ENCODE measurements at places on chromosomes 6 and 20.

- no peak for DNase-seq
Observed at GRCh38 chr6:41523915-41524633, 22.1 kb upstream of the FOXP4 start.

- DNase-seq: no peak
Observed at GRCh38 chr6:131894493-131895424, 56.4 kb downstream of the CCN2 start.

DNA sequence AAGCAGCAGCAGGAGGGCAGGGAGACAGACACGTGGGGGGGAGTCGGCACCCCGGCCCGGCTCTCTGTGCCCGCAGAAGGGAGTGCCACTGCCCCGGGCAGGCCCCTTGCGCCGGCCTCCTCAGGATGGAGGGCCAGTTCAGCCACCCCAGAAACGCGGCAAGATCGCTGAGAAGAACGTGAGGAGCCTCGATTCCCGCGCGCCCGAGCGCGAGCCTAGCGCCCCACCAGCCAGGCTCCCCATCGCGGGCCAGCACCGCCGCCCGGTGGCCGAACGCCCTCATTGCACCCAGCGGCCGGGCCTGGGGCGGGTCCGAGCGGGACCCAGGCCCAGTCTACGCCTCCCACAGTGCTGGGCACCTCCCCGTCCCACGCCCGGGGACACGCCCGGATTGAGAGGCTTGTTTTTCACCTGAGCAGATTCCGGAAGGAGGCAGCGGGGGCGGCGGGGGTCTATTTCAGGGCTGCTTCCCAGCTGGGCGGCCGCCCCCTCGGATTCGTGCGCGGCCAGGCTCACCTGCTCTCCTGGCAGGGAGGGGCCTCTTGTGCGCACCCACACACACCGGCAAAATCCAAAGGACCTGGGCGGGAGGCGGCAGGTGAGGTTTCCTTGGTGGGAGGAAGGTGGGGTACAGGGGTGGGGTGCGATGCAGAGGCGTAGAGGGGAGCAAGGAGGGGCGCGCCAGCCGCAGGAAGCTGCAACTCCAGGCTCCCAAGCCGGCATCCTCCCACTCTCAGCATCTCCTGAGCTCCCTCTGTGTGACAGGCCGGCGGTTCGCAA is 9.0 kb upstream of the GRM4 start:
- DNase-seq: peak; percentile 58

GRCh38 chr20:31605902-31606803 is 1.1 kb downstream of the ID1 start:
- DNase-seq: no peak

GRCh38 chr6:163533443-163533842 is 118.9 kb downstream of the QKI start:
- no peak for DNase-seq

- no peak for DNase-seq
Observed at GRCh38 chr20:15847196-15847784, 726.0 kb downstream of the KIF16B start.

- no peak for DNase-seq
Observed at GRCh38 chr6:20402342-20403069, 827 bp downstream of the E2F3 start.

GRCh38 chr6:11604215-11604614 is 66.7 kb downstream of the TMEM170B start:
- DNase-seq: no peak

GRCh38 chr6:170111816-170112582 is 178.9 kb downstream of the DLL1 start:
- DNase-seq: no peak

DNA sequence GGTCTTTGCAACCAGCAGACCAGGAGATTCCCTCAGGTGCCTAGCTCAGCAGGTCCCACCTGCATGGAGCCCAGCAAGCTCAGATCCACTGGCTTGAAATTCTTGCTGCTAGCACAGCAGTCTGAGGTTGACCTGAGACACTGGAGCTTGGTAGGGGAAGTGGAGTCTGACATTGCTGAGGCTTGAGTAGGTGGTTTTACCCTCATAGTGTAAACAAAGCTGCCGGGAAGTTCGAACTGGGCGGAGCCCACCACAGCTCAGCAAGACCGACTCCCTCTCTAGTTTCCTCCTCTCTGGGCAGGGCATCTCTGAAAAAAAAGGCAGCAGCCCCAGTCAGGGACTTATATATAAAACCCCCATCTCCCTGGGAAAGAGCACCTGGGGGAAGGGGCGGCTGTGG is 34.3 kb downstream of the PRSS35 start:
- no peak for DNase-seq

- DNase-seq: no peak
Observed at GRCh38 chr20:10783707-10784553, 110.1 kb upstream of the JAG1 start.

DNA sequence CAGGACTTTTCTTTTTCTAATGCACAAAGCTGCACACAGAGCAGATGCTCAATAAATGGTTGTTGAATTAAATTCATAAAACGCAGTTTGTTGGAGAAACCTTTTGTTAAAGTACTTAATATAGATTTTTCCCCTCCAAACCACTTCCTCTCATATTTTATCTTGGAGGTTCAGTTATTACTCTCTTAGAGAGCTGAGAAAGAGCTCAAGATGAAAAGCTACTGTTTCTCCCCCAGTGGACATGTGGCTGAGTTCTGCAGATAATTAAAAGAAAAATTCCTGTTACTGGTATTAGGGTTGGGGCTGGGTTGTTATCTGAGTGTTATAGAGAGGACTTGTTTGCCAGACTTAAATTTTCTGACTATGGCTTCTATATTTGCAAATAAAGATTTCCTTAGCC is 294.0 kb downstream of the TBC1D7 start:
- no peak for DNase-seq

DNA sequence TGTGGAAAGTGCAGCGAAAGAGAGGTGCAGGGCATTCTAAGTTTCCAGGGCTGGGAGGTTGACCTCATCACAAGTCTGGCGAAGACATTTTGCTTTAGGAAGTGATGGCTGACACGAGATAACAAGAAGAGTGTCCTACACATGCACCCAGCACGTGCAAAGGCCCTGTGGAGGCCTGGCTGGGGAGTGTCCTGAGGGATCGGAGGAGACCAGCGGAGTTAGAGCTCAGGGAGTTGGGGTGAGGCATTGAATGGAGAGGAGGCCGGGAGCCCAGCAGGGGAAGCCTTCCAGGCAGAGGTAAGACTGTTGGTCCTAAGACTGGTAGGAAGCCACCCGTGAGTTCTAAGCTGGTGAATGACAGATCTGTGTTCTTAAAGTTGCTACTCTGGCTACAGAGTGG is 58.4 kb downstream of the PPP1R14C start:
- no peak for DNase-seq

DNA sequence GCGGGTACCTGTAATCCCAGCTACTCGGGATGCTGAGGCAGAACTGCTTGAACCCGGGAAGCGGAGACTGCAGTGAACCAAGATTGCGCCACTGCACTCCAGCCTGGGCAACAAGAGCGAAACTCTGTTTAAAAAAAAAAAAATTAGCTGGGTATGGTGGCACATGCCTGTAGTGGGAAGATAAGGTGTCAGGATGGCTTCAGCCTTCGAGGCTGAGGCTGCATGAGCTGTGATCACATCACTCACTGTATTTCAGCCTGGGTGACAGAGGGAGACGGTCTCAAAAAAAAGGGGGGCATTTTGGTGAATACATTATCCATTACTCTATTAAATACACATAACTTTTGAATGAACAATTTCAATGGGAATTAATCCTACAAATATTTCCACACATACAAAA is 32.4 kb downstream of the SNX3 start:
- DNase-seq: no peak

GRCh38 chr20:33648396-33649004 is 13.6 kb upstream of the C20orf144 start:
- no peak for DNase-seq

DNA sequence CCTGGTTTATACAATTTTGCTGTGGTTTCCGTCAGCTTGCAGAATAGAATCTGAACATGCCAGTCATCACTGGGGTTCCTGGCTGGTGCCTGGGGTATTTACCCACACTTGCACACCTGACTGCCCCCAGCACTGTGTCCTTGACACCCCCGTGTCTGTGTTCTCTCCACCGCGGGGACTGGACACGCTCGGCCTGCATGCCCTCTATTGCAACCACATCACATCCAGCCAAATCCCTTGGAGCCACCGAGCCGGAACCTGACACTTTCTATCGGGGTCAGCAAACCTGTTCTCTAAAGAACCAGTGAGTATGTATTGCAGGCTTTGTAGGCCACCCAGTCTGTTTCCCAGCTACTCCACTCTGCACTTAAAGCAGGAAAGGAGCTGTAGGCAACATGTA is 527.5 kb downstream of the PRKN start:
- DNase-seq: no peak

GRCh38 chr6:50145125-50145524 is 95.4 kb upstream of the DEFB112 start:
- no peak for DNase-seq

DNA sequence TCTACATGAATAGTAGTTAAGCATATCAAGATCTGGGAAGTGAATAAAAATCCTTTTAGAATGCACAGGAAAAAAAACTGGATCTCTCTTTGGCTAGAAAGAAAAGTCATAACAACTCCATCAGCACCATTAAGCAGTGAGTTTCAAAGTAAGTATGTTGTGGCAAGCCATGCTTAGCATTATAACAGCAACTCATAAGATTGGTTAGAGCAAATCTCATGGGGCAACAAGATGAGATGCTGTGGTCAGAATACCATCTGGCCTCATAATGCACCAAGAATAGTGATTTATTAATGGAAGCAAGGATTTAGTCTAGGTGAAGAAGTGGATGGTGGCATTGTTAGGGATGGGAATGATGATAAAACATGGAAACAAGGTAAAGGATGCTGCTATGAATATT is 159.4 kb downstream of the PHF3 start:
- no peak for DNase-seq

- DNase-seq: no peak
Observed at GRCh38 chr20:48291896-48292295, 506.6 kb upstream of the SULF2 start.

DNA sequence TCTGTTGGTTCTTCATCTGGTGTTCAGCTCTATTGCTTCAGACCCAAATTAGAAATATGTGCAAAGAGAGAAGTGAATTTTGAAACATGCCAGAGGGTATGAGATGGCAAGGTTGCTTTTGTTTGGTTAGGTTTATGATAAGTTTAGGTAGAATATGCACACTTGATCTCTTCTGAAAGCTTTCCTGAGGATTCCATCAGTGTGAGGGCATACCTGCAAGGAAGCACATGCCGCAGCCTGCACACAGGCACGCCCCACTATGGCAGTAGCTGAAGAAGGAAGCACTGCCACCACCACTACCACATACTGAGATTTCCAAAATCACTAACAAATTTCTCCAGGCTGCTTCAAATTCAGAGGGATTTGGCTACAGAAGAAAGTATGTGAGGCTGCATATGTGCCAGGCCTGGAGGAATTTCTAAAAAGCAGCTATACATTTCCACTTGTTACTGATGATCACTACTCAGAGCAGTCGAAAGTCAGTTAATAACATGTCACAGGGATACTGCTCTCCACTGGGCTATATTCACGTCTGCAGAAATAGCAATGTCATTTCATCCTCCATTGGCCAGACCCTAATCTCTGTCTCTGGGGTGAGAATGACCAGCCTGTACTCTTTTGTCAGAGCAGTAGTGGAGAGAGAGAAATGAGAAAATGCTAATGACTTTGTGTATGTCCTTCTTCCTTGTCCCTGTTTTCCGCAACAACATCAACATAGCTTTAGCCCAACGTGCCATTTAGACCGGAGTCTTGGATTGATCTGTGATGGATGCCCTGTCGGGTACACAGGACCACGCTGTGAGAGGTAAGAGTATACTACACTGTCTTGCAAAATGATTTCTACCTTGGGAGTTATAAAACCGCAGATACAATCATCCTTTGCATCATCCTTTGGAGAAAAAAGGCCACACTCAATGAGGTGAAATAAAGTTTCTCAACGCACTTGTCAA is 396.7 kb downstream of the LAMA2 start:
- no peak for DNase-seq

GRCh38 chr6:163804991-163805390 is 390.5 kb downstream of the QKI start:
- DNase-seq: no peak

GRCh38 chr20:33730946-33731692 is 677 bp upstream of the ZNF341 start:
- no peak for DNase-seq

DNA sequence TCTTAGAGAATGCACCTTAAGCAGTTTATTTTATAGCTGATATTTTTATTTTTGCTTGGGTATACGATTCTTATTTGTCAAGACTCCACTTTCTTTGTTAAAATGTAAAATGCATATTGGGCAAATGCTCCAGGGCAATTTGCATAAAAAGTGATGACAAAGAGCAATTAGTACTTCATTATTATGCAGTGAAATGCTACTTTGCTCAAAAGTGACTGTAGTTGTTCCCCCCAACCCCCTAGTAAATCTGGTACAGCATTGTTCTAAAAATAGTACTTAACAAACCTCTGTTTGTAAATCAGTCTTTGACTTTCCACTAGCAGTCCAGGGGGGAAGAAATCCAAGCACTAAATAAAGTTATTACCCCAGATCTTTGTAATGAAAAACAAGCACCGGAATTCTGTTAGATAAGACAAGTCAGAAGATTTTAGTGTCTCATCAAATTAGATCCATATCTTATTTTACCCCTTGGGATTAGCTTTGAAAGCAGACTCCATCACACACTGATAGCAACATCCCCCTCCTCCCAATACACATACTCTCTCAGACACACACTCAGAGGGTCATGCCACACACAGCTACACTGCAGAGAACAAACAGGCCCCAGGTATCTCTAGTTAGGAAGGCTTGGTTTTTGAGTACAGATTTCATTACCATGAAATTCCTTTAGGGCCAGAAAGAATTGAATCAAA is 32.9 kb upstream of the BACH2 start:
- no peak for DNase-seq

GRCh38 chr20:40424695-40425094 is 264.3 kb downstream of the MAFB start:
- no peak for DNase-seq

DNA sequence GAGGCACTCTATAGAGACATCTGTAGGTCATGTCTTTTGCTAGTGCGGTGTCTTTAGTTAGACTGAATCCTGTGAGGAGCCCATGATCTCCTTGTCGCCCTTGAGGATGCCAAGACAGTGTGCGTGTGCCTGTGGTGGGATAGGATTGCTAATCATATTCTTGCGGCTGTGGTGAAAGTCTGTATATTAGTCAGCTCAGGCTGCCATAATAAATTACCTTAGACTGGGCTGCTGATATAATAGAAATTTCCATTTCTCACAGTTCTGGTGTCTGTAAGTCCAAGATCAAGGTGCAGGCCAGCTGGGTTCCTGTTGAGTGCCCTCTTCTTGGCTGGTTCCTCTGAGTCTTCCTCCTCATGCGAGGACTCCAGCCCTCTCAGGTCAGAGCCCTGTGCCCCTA is 141.2 kb downstream of the JARID2 start:
- DNase-seq: no peak

DNA sequence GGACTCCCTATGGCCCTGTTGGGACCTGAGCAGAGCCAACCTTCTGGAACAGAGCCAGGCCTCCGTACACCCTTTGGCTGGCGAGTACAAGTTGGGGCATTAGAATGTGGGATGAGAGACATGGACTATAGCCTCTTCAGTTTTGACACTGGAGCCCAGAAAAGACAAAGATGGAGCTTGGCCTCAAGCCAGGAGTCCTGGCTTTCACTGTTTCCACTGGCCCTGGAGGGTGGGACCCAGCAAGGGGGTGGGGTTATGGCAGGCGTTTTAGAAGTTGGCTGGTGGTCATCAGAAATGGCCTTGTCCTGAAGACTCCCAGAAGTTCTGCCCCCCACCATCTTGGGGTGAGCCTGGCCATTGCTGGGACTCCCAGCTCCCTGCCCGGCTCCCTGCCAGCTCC is 21.8 kb downstream of the ITPR3 start:
- DNase-seq: no peak

All from activated T-helper 1 cell treated with anti-CD3 and anti-CD28 coated beads, Interleukin-2, amount 50 U/mL, for 16 hours (primary cell).